ENCODE measurements at places on chromosomes 2 and 18.

- DNase-seq: no peak
These were observed 86.5 kb downstream of the CDCA7 start for GRCh38 chr2:173441222-173441621.

- no peak for DNase-seq
These were observed 9.2 kb downstream of the SLC39A10 start for GRCh38 chr2:195666113-195666712.

- DNase-seq: no peak
These were observed 35.7 kb downstream of the ODC1 start for GRCh38 chr2:10412380-10412779.

DNA sequence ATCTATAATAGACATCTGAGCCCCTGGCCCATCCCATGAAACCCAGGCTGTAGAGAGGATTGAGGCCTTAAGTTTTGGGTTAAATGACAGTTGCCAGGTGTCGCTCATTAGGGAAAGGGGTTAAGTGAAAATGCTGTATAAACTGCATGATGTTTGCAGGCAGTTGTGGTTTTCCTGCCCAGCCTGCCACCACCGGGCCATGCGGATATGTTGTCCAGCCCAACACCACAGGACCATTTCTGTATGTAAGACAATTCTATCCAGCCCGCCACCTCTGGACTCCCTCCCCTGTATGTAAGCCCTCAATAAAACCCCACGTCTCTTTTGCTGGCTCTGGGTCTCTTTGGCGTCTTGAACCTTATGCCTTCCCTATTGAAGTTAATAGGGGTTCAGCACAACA, 110.7 kb downstream of the XRCC5 start:
- DNase-seq: no peak

DNA sequence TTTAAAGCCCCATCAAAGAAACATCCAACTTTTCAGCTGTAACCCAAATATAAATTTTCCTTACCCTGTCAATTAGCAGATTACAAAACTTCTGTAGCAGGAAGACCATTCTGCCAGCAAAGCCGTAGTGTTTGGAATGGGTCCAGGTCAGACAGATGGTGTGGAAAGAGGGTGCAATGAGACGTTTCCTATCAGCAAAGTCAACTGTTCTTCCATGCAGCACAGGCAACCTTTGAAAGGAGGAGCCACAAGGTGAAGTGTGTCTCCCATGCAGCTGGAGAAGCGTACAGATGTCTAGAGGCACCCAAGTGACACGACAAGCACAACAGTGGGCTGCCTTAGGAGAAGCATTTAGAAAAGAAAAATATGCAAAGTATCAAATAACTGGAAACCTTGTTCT, 83.7 kb downstream of the SP3 start:
- no peak for DNase-seq
